Right hindlimb (tissue), 1 donor: ENCODE measurements at places on chromosomes 2 and 18.
A peak's percentile ranks its signal among the peaks of the same experiment; 100 is the strongest.

- DNase-seq: no peak
Observed at GRCh38 chr2:185664384-185664783, 74.2 kb upstream of the FSIP2 start.

DNA sequence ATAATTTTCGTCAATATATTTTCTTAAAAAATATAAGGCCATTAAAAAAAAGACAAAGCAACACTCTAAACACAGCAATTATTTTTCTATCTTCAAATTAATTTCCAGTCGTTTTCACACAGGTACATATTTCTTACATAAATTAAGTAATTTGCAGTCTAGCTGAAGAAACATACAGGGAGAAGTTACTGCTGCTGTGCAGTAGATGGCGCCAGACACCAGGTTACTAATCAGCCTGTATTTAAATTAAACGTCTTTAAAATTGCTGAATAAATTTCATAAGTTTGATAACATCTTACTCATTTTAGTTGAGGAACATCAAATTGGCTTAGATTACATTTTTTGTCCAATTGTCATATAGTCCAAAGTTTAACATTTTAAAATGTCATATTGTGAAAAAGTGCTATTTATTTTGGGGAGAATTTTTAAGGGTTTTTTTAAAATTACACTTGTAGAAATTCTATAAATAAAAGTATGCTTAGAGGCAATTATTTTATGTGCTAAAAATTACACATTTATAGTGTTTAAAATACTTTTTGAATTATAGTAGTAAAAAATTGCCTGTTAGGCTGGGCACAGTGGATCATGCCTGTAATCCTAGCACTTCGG is 88.4 kb downstream of the PMAIP1 start:
- DNase-seq: peak; percentile 44

DNA sequence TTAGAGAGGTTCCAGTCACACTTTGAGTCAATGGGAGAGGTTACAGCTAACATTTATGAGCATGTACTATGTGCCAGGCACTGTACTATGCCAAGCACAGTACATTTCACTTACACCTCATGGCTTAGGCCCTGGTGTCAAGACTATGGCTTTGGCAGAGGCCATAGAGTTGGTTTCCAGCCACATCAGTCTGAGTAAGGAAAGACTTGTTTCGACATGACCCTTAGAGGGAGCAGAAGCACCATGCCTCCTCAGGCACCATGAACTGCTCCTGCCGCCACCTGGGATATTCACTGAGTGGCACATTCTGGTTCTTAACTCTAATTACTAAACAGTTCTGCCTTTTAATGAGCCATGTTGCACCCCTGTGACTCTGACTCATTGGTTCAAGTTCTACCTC is 12.7 kb downstream of the DGUOK start:
- DNase-seq: no peak

GRCh38 chr2:168568476-168569267 is 112.6 kb downstream of the CERS6 start:
- DNase-seq: no peak

DNA sequence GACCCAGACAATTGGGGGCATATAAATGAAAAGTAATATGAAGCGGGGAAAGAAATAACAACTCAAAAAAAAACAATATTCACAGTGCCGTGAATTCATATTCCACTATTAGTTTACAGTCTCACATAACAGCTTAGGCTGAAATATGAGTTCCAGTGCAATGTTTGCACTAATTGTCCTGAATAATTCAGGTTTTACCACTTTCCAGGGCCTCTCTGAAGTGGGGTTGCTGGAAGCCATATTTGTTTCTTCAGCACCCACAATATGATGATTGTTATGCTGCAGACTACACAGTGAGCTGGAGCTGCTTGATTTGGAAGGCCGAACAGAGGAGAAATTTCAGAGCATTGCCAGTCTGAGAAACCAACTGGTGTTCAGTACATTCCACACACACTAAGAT is 894.5 kb upstream of the ACVR2A start:
- no peak for DNase-seq

- DNase-seq: no peak
Observed at GRCh38 chr18:50709193-50709592, 110.6 kb downstream of the MRO start.

GRCh38 chr2:10211844-10212422 is 89.4 kb downstream of the RRM2 start:
- DNase-seq: no peak

DNA sequence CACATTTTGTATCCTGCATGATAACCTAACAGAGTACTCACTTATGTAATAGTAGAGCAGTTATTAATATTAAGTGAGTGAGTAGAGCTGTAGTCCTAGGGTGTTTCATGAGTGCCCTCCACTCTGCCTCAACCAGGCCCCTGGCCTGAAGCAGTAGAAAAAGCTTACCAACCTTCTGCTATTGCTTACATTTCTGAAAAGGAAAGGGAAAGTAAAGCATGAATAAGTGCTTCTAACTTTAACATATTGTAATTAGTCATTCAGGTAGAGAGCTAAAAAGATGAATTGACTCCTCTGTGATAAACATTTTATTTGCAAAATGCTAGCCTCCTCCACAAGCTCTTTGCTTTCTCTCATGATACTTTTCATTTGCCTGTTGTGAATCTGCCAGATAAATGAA is 94.7 kb upstream of the RPE start:
- no peak for DNase-seq

DNA sequence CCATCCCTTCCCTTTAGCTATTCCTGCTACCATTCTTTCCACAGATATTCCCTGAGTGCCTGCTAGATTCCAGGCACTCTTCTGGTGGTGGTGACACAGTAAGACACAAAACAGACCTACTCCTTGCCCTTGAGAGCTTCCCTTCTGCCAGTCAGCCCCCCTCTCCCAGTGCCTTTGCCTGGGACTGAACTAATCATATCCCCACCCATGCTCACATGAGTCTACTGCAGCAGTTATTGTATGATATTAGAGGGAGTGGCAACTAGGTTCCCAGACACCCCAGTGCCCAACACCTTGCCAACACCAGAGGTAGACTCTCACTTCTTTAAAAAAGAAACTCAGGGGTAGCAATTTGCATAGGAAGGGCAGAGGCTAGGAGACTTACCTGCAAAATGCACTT is 7.2 kb upstream of the LBH start:
- DNase-seq: no peak

GRCh38 chr2:23518481-23519333 is 133.7 kb downstream of the KLHL29 start:
- DNase-seq: no peak

GRCh38 chr2:3108105-3108504 is 269.5 kb downstream of the EIPR1 start:
- no peak for DNase-seq

- DNase-seq: peak; percentile 65
Observed at GRCh38 chr18:79305911-79306310, 89.8 kb upstream of the NFATC1 start.
